ENCODE measurements at places on chromosomes 7 and 10.

DNA sequence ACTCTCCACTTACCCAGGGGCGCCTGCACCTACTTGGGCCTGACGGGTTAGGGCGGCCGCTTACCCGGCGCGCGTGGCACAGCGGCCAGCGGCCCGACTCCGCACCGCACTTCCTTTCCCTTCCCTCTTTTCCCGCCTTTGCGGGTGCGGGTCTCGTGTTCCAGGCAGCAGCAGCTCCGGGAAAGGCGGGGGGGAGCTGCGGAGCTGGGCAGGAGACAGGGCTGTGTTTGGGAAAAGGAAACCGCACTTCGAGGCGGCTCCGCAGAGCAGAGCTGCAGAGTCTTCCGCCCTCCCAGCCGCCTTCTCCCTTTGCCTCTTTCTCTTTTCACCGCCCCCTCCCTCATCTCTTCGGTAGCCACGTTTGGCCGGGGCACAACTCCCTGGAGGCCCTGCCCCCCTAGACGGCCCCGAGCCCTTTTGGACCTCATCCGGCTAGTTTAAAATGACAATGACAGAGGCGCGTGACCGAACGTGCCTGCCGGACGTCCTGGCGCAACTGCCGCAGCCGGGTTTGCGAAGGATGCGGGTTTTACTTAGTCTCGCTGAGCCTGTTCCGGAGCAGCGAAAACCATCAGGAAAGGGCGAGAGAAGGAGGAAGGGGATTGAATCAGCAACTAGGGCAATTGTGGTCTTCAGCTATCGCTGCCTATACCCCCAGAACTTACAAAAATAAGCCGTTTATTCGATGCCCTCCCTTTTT lies 7.9 kb upstream of the PAX2 start:
- DNase-seq: no peak

DNA sequence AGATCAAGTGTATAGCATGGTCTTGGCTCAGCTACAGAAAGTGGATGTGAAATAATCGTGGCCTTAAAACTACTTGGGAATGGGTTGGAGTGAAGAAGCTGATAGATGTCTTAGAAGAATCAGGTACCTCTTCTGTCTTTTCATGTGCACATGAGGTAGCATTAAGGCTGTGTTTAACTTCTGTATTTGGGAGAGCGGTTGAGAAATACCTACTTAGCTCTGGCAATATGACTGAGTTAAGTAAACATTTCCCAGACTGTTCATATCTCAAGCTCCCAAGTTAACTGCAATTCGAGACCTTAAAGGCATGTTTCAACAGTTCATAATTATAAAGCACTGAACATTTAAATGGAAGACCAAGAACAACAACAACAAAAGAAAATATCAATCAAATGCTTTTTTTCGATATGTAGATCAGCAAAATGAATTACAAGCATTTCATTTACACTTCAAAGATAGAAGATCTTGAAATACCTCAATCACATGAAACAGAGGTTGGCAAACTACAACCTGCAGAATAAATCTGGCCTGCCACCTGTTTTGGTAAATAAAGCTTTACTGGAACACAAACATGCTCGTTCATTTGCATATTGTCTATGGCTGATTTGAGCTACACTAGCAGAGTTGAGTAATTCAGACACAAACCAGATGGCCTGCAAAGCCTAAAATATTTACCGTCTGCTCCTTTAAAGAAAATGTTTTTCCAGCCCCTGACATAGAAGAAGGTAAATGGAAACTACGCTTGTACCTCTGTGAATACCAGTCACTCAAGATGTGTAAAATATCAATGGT lies 337.1 kb upstream of the GLI3 start:
- no peak for DNase-seq

DNA sequence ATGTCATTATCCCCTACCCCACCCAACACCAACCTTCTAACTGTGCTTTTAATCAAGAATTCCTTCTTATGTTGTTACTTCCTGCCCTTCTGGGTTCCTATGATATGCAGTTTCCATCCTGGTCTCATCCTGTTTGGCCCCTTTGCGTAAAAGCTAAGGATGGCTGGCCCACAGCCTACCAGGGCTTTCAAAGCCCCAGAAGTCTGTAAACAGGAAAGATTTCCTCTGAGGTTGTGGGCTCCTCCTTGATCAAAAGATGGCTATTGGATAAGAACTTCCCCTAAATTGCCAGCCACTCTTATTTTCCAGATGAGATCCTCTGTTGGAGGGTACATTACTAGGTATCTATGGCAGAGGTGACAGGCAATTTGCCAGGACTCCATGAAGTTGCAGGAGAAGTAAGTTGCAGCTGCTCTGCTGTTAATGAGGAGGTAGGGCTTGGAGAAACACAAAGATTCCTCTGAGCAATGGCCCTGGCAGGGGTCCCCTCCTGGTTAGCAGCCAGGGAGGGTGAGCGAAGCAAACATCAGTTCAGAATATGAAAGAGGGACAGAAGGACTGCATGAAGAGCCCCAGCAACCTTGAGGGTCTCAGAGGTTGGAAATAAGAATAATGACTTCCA lies 32.1 kb downstream of the NRP1 start:
- DNase-seq: no peak

- DNase-seq: no peak
Measured at GRCh38 chr10:80611481-80612185, 73.9 kb downstream of the SH2D4B start.

DNA sequence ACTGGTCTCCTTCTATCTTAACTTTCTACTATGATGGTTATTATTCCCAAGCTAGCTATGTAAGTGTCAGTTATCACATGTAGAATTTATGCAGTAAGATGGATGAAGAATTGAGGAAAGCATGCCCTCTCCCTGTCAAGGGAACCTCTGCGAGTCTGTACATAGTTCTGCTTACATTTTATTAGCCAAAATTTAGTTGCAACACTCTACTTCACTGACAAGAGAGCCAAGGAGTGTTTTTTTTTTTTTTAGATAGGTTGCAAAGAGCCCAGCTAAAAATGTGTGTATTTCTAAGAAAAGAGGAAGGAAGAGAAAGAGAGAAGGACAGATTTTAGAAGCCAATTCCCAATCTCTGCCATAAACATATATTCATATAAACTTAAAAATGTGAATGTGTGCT lies 357.7 kb upstream of the LRRN3 start:
- DNase-seq: no peak

DNA sequence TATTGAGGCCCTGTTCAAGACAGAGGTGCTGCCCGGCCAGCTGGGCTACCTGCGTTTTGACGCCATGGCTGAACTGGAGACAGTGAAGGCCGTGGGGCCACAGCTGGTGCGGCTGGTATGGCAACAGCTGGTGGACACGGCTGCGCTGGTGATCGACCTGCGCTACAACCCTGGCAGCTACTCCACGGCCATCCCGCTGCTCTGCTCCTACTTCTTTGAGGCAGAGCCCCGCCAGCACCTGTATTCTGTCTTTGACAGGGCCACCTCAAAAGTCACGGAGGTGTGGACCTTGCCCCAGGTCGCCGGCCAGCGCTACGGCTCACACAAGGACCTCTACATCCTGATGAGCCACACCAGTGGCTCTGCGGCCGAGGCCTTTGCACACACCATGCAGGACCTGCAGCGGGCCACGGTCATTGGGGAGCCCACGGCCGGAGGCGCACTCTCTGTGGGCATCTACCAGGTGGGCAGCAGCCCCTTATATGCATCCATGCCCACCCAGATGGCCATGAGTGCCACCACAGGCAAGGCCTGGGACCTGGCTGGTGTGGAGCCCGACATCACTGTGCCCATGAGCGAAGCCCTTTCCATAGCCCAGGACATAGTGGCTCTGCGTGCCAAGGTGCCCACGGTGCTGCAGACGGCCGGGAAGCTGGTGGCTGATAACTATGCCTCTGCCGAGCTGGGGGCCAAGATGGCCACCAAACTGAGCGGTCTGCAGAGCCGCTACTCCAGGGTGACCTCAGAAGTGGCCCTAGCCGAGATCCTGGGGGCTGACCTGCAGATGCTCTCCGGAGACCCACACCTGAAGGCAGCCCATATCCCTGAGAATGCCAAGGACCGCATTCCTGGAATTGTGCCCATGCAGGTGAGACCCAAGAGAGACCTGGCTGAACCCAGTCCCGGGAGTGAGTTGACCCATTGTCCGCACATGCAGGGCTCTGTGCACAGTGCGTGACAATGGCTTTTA lies 2.8 kb downstream of the RBP3 start:
- no peak for DNase-seq

DNA sequence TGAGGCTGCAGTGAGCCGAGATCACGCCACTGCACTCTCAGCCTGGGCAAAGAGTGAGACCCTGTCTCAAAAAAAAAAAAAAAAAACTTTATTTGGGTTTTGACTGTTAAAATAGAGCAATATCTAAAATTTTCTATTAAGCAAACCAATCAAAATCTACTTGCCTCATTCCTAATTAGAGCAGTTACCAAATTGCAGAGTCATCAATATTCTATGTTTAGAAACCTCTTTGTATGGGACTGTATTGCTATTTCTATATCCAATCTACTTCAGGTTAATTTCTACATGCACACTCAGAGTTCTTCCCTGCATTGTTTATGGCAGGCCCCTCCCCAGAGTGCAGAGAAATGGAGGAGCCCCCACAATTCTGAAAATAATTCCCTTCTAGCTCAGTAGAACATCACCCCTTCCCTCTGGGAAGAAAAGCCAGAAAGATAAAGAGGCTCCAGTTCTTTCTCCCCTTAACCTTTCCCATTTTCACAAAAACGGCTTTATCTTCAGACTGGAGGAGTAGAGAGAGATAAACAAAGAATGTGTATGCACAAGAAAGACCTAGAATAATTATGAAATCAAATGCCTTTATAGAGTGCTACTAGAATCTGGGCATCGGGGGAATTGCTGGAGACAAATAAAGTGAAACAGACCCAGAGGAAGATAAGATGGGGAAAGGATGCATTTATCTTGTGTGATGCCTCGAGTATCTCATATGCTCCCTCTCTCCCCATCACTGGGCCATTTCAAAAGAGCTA lies 17.9 kb downstream of the SCRN1 start:
- no peak for DNase-seq

DNA sequence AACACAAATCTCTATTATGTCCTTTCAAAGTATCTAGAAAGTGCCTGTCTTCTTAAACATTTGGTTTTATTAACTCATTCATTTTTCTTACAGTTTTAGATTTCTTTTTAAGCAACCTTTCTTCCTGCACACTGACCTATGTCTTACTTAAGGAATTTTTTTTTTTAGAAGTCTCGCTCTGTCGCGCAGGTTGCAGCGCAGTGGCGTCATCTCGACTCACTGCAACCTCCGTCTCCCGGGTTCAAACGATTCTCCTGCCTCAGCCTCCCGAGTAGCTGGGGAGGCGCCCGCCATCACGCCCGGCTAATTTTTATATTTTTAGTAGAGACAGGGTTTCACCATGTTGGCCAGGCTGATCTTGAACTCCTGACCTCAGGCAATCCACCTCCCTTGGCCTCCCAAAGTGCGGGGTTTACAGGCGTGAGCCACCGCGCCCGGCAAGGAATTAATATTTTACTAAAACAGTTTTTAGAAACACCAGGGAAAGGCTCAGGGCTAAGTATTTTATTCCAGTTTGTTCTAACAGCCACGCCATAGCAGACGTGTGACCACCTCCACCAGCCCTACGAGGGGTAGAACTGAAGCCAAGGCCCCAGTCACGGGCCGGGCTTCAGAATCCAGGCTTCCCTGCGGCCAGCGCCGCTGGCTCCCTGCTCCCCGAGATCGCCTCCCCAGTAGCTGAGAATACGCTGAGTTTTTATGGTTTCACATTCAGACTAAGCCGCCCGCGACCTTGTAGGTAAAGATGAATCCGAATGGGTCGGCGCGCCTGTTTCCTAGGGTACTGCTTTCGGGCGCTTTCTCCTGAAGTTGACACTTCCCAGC lies 941 bp upstream of the LUC7L2 start:
- peak; percentile 48 for DNase-seq

GRCh38 chr10:86840498-86840897 lies 84.1 kb downstream of the BMPR1A start:
- DNase-seq: no peak

- DNase-seq: no peak
Measured at GRCh38 chr7:116499168-116500077, at the start of gene CAV2. Gene CAV2, plus strand, starts transcription at chr7:116499738. Its CDS starts 44 bp downstream, at chr7:116499782.

- no peak for DNase-seq
Measured at GRCh38 chr7:152967958-152968357, 208.4 kb downstream of the ACTR3B start.

DNA sequence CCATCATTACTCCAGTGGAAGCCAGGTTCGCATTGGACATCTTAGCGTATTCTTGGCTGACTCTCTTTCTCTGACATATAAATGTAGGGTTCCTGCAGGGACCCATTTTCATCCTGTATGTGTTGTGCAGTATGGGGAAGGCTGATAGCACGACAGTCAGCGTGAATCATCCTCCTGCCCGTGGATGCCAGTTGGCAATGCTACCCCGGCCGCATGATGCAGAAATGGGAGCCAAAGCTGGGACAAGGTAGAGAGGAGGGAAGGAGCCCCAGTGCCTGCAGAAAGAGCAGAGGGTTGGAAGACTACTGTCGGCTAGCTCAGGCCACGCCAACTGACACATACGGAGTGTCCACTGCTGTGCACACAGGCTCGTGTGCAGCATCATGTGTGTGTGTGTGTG lies 251.6 kb downstream of the SKAP2 start:
- DNase-seq: no peak

- no peak for DNase-seq
Measured at GRCh38 chr10:26389533-26389932, 48.6 kb upstream of the APBB1IP start.

DNA sequence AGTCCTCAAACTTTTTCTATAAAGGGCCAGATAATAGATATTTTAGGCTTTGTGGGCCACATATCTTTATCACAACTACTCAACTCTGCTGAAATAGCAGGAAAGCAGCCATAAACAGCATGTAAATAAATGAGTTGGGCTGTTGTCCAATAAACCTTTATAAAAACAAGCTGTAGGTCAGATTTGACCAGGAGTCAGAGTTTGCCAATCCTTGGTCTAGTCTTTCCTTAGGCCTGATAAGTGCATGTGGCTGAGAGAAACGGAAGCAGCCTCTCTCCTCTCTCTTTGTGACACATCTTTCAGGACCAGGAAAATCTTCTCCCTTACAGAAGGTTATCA lies 724.5 kb downstream of the GRID1 start:
- DNase-seq: no peak

DNA sequence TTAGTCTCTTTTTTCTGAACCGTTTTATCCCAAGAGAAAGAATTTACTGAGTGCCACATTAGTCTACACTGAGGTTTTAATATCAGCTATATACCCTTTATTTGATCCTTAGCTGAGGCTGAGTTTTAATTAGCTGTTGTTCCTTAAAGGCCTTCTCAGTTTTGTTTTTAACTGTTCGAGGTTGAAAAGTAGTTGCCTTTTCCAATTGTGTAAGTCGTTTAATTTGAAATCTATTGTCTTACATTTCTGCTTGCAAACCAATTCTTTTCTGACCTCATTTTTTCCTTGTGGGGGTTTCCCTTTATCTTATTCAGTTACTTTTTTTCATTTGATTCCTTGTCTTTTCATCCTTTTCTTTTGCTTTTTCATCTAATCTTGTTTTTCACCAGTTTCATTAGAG lies 30.8 kb downstream of the UMAD1 start:
- no peak for DNase-seq

GRCh38 chr7:110841840-110842545 lies 248.9 kb upstream of the LRRN3 start:
- no peak for DNase-seq

DNA sequence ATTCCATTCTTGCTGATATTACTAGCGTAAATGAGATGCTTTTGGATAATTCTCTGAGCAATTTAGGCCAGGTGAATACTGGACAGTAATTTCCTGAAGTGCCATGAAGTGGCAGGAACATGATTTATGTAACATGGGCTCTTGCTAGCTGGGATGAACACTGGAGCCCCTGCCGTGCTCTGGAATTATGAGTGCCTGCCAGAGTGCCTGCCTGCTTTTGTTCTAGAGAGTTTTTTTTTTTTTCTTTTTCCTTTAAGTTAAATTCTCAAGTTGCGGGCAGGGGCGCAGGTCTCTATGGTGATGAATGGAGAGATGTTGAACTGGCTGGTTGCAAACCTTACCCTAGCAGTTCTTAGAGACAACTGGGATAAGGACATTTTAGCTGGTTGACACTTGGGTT lies 165.9 kb downstream of the AUTS2 start:
- DNase-seq: no peak

Data from stimulated activated CD4-positive, alpha-beta T cell treated with anti-CD3 and anti-CD28 coated beads, Interleukin-2, amount 100 ng/mL, for 24 hours (primary cell).